Breast epithelium (tissue), 4 donors: ENCODE measurements at places on chromosomes 7 and 10. TPM values are rescaled to one million over a fixed set of nuclear protein-coding genes. Genes with fewer than 3 reads are reported as not detected.
A peak's percentile ranks its signal among the peaks of the same experiment; 100 is the strongest.

GRCh38 chr7:7920481-7920880 is 48.1 kb upstream of the GLCCI1 start:
- no peak for DNase-seq

DNA sequence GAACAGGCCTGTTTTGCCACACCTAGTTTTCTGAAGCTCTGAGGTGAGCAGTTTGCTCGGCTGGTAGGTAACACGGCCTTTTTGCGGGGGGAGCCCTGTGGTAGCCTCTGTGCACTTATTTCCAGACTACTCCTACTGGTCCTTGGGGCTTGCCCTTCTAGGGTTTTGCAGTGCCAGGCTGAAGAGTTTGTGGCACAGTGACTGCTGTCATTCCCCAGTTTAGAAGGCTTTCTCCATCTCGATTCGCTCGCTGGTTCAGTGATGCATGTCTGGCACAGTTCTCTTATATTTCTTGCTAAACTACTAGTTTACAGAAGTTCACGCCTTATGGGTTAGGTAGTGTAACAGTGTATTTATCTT is 711 bp downstream of the KIF20B start:
- no peak for DNase-seq

VSTM4 gene
- 17.3 TPM for total RNA-seq

GRCh38 chr10:6446711-6447110 is 133.4 kb downstream of the PRKCQ start:
- no peak for DNase-seq

TWIST1 gene
- total RNA-seq = 99.5 TPM

- DNase-seq = no peak
Measured at GRCh38 chr10:117997673-117998072, 49.1 kb downstream of the RAB11FIP2 start.

GRCh38 chr7:149369497-149369896 is 91.4 kb downstream of the ZNF777 start:
- DNase-seq = no peak

DNA sequence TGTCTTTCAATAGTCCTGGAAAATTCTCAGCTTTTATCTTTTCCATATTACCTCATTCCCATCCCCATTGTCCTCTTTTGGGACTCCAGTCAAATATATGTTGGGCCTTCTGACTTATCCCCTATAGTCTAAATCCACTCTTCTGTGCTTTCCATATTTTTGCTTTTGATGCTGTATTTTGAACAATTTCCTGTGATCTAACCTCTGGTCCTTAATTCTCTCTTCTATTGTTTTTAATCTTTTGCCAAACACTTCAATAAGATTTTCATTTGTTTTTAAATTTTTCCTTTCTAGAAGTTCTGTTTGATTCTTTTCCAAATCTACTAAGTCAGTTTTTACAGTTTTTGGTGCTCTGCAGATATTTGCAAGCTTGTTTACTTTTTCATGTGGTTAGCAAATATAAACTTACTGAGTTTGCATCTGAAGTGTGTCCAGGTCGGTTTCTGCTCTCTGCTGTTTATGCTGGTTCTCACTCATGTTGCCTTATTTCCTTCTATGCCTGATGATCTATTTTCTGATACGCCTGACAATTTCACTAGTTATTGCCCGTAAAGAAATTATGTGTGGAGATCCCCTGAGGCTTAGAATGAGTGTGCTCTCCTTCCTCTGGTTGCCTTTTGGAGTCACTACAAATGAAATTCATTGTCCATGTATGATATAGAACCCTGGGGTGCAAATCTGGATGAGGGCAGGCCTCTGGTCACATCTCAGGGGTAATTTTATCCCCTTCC is 110.4 kb downstream of the RBM20 start:
- DNase-seq = no peak

DNA sequence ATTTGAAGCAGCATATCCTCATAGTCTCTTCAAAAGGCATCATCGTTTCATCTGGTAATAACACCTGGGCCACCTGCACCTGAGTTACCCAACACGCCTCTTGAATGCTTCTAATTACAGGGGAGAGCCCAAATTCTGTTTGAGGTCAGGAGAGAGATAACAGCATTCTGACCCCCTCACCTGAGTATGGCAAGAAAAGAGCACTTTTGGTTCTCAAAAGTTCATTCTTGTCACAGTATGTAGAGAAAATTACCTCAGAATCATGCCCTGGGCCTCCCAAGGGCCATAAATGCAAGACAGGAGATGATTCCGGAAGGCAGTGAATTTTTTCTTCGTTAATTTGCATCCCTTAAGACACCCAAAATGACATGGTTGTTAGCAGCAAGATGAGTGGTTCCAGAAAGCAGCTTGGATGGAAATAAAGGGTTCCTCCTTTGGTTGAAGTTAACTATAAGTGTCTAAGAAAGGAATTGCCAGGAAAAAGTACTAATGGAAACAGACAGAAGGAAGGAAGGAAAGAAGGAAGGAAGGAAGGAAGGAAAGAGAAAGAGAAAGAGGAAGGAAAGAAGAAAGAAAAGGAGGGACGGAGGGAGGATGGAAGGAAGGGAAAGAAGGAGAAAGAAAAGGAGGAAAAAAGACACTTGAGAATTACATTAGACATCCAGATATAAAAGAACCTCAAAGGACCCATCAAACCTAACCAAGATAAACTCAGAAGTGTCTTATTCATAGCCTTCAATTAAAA is 228.4 kb upstream of the RHOBTB1 start:
- no peak for DNase-seq

GRCh38 chr10:34444223-34445183 is 370.6 kb downstream of the PARD3 start:
- DNase-seq = no peak

NKX1-2 gene
- total RNA-seq = not detected

GRCh38 chr7:38461887-38462286 is 169.3 kb downstream of the AMPH start:
- no peak for DNase-seq

DNA sequence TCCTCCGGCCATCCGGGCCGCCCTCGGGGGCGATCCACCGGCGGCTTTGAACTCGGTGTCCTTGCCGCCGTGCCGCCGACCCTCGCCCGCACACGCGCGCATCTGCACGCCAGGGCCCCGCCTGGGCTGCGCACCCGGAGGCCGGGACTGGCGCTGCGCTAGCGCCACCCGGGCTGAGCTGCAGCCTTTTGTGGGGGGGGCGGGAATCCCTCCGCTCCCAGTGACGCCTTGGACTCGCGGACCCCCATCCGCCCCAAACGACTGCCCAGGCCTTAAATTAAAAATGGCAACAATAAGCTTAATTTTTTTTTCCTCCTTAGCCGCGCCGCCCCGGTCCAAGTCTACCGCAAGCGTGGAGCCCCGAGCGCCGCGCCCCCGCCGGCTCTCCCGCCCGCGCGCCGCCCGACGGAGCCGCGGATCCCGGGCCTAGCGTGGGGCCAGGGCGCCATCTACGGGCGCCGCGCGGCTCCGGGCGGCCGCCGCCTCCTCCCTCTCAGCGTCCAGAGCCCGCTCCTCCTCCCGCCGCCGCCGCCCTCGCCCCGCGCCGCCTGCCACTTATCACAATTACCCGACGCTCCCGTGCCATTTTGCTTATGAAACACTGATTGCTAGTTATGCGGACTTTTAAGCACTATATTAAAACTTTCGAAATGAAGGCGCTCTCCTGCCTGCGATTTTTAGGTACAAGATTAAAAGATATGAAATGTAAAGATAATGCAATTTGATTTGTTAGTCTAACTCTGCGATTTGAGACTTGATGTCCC is 7.5 kb upstream of the EBF3 start:
- DNase-seq = no peak

CFAP43 gene
- total RNA-seq = 3.9 TPM

DNA sequence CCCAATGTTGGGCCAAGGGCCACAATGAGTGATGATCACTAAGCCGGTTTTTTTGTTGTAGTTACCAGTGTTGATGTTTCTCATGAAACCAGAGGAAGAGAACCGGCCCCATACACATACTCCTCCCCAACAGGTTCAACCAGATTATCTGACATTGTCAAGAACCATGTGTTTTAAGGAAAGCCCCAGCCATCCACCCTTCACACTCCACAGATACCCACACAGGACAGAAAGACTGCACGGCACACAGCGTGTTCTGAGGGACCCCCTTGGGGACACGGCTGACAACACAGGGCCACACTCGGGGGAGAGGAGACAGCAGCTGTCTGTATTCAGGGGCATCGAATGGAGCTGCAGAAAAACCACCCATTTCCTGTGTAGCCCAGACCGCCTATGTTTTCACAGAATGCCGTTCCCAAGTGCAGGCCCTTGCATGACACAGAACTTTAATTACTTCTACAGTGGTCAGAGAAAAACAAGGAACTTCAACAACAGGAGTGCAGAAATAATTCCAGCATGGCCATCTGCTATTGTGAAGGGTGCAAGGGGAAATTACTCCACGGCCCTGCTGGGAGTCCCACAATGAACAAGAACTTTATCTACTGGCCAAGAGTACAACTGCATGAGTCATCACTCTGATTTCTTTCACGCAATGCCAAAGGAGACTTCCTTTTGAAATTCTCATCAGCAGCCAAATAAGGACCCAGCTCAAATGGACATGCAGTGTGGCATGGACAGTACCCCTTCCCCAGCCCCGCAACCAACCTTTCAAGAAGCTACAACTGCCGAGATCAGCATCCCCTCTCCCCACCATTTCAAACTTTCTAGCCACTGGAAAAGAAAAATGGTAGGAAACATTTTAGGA is 2.3 kb downstream of the KLF6 start:
- DNase-seq = no peak

CFAP58 gene
- 0.98 TPM for total RNA-seq

DNA sequence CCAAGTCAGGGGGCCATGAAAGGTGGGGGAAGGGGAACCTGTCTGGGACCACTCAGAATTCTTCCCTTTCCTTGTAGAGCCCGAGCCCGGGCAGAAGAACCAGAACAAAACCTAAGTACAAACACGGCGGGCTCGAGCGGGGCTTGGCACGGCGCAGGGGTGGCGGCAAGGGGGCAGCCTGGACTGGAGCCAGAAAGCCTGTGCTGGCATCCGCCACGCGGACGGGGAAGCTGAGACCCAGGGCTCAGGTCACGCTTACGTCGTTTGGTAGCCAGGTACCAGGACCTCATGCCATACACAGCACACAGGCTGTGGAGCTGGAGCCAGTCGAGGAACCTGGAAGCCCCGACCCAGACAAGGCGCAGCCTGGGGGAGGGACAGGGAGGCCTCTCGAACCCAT is 6.6 kb upstream of the GPER1 start:
- DNase-seq = no peak

GRCh38 chr10:113444766-113445365 is 108.0 kb upstream of the HABP2 start:
- no peak for DNase-seq

GRCh38 chr10:125020386-125020785 is 78.5 kb downstream of the ZRANB1 start:
- DNase-seq = no peak

- DNase-seq = no peak
Measured at GRCh38 chr10:99526861-99527504, 5.8 kb upstream of the NKX2-3 start.

GRCh38 chr7:8440670-8441069 is 7.3 kb downstream of the NXPH1 start:
- DNase-seq = no peak

RNLS gene
- total RNA-seq = 32.1 TPM

DNA sequence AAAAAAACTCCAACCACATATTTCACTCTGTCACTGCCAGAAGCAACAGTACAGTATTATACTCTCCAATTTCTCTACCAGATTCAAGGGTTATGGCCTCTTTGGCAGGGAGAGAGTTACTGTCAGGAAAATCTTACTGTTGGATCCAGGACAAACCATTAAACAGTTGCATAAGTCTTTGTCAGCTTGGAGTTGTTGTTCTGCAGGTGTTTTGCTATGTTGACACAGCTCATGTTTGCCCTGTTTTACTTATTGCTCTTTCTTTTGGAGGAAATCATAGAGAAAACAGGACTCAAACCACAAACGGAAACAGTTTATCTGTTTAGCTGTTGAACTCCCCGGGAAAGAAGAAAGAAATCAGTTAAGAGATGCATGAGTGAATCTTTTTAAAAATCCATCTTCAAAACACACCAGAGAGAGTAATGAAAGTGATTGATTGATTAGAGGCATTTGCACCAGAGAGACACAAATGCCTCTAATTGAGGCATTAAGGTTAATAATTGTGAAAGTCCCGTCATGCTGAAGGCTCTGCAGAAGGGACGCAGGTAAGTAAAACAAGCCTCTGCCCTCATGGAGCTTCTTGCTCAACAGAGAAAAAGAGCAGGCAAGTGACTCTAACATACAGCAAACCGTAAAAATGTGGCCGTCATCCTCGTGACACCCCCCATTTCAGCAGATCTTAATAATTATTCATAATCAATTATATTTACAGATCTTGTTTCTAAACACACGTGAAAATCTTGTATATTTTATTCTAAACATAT is 38.7 kb upstream of the ARHGAP21 start:
- no peak for DNase-seq

AEBP1 gene
- 300 TPM for total RNA-seq

- peak; percentile 79 for DNase-seq
Measured at GRCh38 chr7:1555813-1556543, at the start of gene TMEM184A. TMEM184A (minus strand) TSS chr7:1556205; CDS start chr7:1555484, 721 bp downstream.

DNA sequence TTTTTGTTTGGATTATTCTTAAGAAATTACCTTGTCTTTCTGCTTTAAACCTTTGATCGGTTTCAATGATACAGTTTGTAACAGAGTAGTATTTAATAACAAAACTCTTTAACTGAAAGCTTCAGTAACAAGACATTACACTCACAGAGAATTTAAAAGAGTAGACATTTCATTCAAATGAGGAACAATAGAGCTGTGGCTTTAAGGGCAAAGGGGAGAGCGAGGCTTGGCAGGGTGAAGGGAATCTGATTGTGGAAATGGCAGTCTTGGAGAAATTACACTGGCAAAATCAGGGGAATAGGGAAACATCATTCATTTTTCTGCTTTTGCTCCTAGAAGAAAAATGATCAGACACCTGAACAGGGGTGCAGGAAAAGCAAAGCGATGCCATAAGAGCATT is 5.1 kb upstream of the HIPK2 start:
- no peak for DNase-seq

- no peak for DNase-seq
Measured at GRCh38 chr10:60652628-60653027, 125.7 kb upstream of the CDK1 start.
